ENCODE measurements at places on chromosomes 4 and X.

DNA sequence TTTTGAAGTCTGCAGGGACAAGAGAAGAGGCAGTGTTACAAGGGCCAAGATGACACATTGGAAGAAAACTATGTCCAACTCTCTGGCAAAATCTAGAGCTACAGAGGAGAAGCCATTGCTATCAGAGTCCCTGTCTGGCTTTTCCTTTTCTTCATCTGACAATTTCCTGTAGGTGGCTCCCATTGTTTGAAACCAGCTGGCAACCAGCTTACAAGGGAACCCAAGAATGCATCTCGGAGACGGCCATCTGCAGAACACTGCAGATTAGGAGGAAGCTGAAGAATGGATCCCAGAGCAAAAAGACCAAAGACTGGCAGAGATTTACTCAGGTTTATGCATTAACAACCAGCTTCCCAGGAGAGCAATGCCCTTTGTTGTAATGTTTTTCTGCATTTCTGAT, 216.2 kb upstream of the CTSO start:
- H3K4me3 ChIP-seq: no peak overlapping the region
- H3K4me1 ChIP-seq: no peaks in the 10 kb centered on the region

DNA sequence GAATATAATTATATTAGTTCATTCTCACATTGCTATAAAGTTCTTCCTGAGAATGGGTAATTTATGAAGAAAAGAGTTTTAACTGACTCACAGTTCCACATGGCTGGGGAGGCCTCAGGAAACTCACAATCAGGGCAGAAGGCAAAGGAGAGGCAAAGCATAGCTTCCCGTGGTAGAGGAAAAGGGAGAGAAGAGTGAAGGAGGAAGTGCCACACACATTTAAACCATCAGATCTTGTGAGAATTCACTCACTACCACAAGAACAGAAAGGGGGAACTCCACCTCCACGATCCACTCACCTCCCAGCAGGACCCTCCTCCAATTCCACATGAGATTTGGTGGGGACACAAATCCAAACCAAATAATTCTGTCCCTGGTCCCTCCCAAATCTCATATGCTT, 773.4 kb upstream of the INTU start:
- H3K36me3 ChIP-seq: no peaks in the 10 kb centered on the region
- no peak overlapping the region for H3K27ac ChIP-seq
- no peak for DNase-seq
- H3K27me3 ChIP-seq: no peaks in the 10 kb centered on the region
- H3K4me3 ChIP-seq: no peak overlapping the region

- no peaks in the 10 kb centered on the region for H3K36me3 ChIP-seq
- H3K4me3 ChIP-seq: no peak overlapping the region
- H3K27me3 ChIP-seq: no peaks in the 10 kb centered on the region
- no peak overlapping the region for H3K27ac ChIP-seq
- no peaks in the 10 kb centered on the region for H3K4me1 ChIP-seq
- no peak for DNase-seq
These were observed 561.3 kb upstream of the LCORL start for GRCh38 chr4:18582841-18583240.

DNA sequence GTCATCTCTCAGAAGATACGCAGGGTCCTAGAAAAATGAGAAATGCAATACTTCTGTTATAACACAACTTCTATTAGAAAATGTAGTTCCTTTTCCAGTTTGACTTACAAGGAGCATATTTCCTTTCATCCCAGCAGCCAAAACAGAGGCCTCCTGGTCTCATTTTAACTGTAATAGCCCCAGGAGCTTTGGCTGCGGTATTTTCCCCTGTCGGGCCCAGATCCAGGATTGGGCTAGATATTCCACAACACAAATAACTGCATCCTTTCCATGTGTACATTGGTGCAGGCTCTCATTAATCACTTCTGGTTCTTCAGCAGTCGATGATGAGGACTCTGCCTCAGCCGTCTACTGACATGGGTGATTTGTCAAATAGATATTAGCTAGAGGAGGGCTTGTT, 166.1 kb downstream of the TENM3 start:
- no peak overlapping the region for H3K27ac ChIP-seq
- no peak overlapping the region for H3K4me3 ChIP-seq
- H3K27me3 ChIP-seq: no peaks in the 10 kb centered on the region

DNA sequence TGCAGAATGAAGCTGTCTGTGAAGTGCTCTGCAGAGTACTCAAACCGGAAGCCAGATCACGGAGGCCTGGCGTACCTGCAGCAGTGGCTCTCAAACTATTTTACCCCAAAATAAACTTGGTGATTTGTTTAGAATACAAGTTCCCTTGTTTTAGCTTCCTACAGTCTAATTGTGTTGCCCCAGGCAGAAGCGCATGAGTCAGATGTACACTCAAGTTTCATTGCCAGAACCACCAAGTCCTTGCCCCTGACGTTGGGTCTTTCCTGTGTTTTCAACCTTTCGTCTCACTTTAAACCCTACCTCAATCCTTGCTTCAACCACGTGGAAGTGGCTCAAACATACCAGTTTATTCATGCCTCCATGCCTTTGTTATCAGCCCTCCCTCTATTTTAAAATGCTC, 66.2 kb upstream of the SLC7A11 start:
- no peak for DNase-seq
- H3K4me1 ChIP-seq: no peaks in the 10 kb centered on the region
- H3K36me3 ChIP-seq: no peaks in the 10 kb centered on the region
- no peaks in the 10 kb centered on the region for H3K27me3 ChIP-seq
- no peak overlapping the region for H3K4me3 ChIP-seq
- no peak overlapping the region for H3K27ac ChIP-seq

GRCh38 chrX:47584714-47585113, 2.5 kb downstream of the TIMP1 start:
- H3K36me3 ChIP-seq: no peaks in the 10 kb centered on the region
- DNase-seq: no peak
- H3K4me3 ChIP-seq: no peak overlapping the region
- H3K4me1 ChIP-seq: no peaks in the 10 kb centered on the region
- no peak overlapping the region for H3K27ac ChIP-seq
- no peaks in the 10 kb centered on the region for H3K27me3 ChIP-seq

- no peaks in the 10 kb centered on the region for H3K36me3 ChIP-seq
- no peak overlapping the region for H3K27ac ChIP-seq
- H3K27me3 ChIP-seq: no peaks in the 10 kb centered on the region
- DNase-seq: no peak
These were observed 45.0 kb downstream of the ETDC start for GRCh38 chrX:135354288-135354687.

DNA sequence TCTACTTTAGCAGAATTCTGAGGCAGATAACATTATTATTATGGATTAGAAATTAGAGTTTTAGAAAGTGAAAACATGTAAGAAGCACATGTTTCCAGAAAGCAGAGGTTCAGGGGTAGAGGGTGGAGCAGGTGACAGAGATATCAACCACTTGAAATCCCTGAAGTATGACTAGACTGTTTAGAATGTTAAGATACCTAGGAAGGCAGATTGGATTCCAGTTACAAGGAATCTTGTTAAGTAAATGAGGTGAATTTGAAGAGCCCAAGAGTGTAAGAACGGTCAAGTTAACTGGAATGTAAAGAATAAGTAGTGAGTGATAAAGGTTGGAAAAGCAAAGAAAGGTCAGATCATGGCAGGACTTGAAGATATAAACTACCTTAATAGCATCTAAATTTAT, 37.6 kb downstream of the ARSJ start:
- H3K27me3 ChIP-seq: no peaks in the 10 kb centered on the region
- H3K4me1 ChIP-seq: peaks cover 3% of the 10 kb centered on the region
- no peaks in the 10 kb centered on the region for H3K36me3 ChIP-seq
- H3K27ac ChIP-seq: no peak overlapping the region
- no peak overlapping the region for H3K4me3 ChIP-seq

DNA sequence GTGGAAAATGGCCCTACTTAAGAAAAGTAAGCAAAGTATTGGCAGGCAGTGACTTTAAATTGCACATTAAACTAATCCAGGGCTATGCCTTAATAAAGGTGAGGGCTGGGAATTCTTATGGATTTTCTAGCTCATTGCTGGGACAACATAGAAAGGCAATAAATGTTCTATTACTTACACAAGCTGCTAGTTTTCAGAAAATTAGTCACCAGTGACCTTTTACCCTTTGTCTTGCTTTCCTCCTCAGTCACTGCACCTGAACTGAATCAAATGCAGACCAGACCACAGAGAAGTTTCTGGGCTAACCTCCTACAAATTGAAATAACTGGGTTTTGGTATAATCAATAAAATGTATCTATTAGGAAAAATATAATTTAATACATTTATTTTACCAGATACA, 694.4 kb upstream of the FAM241A start:
- no peak overlapping the region for H3K27ac ChIP-seq
- DNase-seq: no peak
- H3K4me1 ChIP-seq: no peaks in the 10 kb centered on the region

DNA sequence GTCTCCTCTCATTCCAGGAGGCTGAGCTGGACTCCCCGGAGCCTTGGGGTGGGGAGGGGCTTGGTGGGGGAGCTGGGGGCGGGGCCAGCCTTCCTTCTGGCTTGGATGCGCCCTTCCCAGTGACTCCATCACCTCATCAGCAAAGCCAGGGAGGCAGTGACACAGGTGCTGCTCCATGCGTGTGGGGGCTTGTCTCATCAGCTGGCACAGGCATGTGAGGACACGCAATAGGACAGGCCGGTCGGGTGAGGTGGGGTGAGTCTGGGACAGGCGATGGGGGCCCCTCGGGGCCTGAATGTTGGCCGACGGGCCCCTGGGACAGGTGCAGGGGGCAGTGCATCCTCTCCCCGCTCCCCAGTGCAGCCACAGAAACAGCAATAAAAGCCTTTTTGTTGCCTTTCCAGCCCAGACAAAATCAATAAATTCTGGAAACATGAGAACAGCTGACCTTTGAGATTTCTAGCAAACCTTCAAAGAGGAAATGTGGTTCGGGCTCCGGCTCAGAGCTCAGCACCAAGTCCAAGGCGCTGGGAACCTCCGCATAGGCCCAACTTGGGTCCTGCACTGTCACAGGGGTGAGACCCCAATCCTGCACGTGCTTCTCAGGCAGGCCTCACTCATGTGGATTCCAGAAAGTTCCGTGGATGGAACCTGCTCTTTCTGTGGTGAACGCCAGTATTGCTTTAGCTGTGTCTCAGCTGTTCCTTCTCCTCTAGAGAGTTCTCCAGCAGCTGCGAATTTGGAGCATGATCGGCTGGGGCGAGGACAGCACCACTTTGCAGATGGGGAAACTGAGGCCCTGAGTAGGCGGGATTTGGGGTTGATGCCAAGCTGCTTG, 18.5 kb downstream of the ADRA2C start:
- H3K4me1 ChIP-seq: no peaks in the 10 kb centered on the region
- H3K4me3 ChIP-seq: no peak overlapping the region
- no peak for DNase-seq
- no peaks in the 10 kb centered on the region for H3K27me3 ChIP-seq

GRCh38 chrX:142214081-142214480, 9.0 kb upstream of the MAGEC2 start:
- no peaks in the 10 kb centered on the region for H3K36me3 ChIP-seq
- H3K27ac ChIP-seq: no peak overlapping the region
- H3K27me3 ChIP-seq: no peaks in the 10 kb centered on the region
- no peaks in the 10 kb centered on the region for H3K4me1 ChIP-seq
- no peak overlapping the region for H3K4me3 ChIP-seq
- no peak for DNase-seq

- H3K4me1 ChIP-seq: no peaks in the 10 kb centered on the region
- no peak overlapping the region for H3K27ac ChIP-seq
- H3K36me3 ChIP-seq: no peaks in the 10 kb centered on the region
- DNase-seq: no peak
- no peak overlapping the region for H3K4me3 ChIP-seq
These were observed 118.8 kb downstream of the GABRA2 start for GRCh38 chr4:46270986-46271596.

- no peak for DNase-seq
- H3K27me3 ChIP-seq: no peaks in the 10 kb centered on the region
- no peak overlapping the region for H3K27ac ChIP-seq
- H3K4me3 ChIP-seq: no peak overlapping the region
- H3K36me3 ChIP-seq: no peaks in the 10 kb centered on the region
These were observed 131.4 kb downstream of the PTTG2 start for GRCh38 chr4:38091636-38092035.

- H3K36me3 ChIP-seq: no peaks in the 10 kb centered on the region
- no peak overlapping the region for H3K27ac ChIP-seq
- no peak for DNase-seq
- H3K4me3 ChIP-seq: no peak overlapping the region
- H3K4me1 ChIP-seq: no peaks in the 10 kb centered on the region
These were observed 47.8 kb downstream of the COMMD8 start for GRCh38 chr4:47415719-47416118.

DNA sequence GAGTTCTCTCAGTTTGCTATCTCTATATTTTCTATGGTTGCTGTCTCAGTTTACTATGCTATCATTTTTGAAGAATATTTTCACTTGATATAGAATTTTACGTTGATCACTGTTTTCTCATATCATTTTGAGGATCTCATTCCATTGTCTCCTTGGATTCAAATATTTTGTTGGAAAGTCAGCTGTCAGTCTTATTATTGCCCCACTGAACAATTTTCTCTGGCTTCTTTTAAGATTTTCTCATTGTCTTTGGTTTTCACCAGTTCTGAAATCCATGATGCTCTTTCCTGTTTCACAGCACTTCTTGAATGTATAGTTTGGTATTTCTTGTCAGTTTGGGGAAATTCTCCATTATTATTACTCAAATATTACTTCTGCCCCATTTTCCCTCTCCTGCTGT, 81.1 kb downstream of the ENPP6 start:
- H3K27ac ChIP-seq: no peak overlapping the region
- no peaks in the 10 kb centered on the region for H3K36me3 ChIP-seq
- no peak for DNase-seq
- no peaks in the 10 kb centered on the region for H3K27me3 ChIP-seq
- no peak overlapping the region for H3K4me3 ChIP-seq

GRCh38 chr4:107058828-107059227, 22.7 kb upstream of the DKK2 start:
- no peaks in the 10 kb centered on the region for H3K27me3 ChIP-seq
- H3K4me1 ChIP-seq: no peaks in the 10 kb centered on the region
- DNase-seq: no peak
- H3K36me3 ChIP-seq: no peaks in the 10 kb centered on the region
- no peak overlapping the region for H3K4me3 ChIP-seq

DNA sequence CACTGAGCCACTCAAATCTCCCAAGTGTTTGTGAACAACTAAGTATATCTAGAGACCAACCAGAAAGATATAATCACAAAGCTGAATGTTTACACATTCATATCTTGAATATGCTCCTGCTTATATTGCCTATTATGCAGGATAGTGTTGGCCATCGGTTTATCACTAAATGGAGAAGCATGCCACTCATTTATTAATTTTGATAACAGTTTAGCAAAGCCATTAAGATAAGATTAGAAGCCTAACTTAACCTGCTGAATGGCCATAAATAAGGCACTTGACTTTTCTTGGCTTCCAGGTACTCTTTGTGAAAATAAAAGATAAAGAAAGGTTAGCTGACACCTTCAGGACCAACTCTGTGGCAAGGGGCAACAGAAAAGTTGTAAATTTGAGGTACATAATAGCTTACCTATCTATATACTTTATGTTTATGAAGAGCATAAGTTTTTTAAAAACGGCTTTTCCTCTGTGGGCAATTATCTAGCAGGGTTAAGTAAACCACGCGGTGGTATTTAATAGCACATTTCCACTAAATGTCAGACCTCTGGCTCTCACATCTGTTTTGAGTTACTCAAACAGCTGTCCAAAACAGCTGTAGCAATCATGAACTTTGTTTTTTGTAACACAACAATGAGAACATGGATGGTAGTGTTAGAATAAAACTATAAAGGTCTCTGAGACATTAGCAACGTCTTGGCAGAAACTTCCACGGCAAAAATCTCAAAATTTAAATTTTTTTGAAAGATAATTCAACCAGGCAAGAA, 58.8 kb upstream of the FTHL17 start:
- no peak for DNase-seq
- no peaks in the 10 kb centered on the region for H3K27me3 ChIP-seq
- H3K27ac ChIP-seq: no peak overlapping the region
- H3K36me3 ChIP-seq: no peaks in the 10 kb centered on the region

Data from aorta (tissue), 5 donors.